Esophagus mucosa (tissue), 1 donor: ENCODE measurements at places on chromosomes 3 and 15.

DNA sequence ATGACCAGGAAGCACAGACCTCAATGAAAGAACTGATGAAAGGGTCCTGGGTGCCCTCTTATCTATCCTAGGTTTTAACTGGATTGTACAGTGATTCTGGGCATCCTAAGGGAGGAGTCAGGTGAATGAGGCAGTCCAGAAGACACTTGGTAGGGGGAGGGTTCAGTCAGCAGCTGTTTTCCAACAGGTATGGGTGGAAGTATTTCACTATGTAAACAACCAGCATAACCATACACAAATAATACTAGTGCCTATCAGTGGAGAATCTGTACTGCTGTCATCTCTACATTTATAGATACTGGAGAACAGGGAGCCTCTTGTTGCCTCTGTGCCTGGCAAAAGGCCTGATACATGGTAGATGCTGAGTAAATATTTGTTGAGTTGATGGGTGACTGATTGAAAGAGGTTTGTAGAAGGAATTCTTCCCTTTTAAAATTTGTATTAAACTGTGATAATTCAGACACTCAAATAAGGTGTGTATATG is 328.5 kb downstream of the RBMS3 start:
- no peak for ATAC-seq

DNA sequence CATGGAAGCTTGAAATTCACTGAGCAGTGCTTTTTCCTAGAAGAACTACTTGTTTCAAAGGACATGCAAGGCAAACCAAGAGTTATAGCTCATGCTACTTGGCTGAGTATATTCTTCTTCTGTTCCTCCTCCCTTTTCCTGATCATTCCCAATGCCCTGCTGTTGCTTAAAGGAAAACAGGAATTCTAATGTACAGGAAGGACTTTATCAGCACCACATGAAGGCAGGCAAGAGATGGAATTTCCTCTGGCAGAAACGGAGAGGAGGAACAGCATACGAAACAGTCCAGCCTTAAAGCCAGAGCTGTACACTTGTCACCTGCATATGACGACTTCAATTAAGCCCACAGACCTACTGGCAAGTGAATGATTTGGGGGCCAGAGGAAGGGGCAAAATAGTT is 15.7 kb downstream of the MEIS2 start:
- no peak for ATAC-seq

DNA sequence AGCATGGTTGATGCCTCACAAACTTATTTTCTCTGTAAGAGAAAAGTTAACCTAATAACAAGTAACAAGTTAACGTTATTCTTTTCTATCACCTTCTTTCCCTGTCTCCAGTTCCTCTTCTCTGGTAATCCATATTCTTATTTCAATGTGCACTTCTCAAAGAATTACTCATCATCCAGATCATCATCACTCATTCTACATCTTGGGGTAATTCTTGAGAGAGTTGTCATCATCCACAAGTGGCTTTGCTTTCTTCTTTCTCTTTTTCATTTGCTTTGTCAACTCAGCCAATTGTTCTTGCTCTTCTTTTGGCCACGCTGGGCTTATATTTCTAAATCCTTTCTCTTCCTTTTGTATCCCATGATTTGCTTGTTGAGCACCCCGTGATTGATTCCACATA is 20.8 kb upstream of the RNF111 start:
- ATAC-seq, result no peak

DNA sequence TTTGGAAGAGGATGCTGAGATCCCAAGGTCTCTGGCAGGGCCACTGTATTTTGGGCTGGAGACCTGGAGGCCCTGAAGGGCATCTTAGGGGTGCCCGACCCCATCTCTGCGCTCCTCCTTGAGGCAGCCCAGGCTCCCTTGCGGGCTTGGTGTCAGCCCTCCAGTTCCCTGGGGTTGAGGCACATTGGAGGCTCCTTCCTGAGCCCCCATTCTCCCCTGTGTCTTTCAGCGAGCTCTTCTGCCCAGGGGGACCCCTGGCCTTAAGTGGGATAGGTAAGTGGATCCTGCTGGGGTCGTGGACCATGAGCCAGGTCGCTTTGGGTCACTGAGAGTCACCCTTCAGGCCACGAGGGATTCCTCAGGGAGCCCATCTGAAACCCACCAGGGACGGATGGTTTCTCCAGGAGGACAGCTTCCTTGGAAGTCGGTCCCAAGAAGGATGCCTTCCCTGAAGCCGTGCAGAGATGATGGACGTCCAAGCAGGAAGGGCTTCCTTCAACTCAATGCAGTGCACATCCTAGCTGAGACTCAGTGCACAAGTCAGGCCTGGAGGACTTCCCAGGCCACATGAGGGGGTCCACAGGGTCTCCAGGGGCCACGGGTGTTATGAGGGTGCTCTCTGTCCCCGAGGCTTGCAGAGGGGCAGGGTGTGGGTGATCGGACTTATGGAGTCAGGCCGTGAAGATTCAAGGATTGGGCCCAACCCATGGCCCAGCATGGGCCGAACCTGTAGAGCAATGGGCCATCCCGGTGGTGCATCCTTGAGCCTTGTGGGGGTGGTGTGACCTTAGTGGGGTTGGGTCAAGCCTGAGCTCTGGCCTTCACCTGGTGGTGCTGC is 224.3 kb downstream of the SNRPN start:
- ATAC-seq, result no peak

GRCh38 chr3:186168976-186169375 is 60.1 kb upstream of the ETV5 start:
- no peak for ATAC-seq

GRCh38 chr3:18234717-18235335 is 190.3 kb downstream of the SATB1 start:
- no peak for ATAC-seq

DNA sequence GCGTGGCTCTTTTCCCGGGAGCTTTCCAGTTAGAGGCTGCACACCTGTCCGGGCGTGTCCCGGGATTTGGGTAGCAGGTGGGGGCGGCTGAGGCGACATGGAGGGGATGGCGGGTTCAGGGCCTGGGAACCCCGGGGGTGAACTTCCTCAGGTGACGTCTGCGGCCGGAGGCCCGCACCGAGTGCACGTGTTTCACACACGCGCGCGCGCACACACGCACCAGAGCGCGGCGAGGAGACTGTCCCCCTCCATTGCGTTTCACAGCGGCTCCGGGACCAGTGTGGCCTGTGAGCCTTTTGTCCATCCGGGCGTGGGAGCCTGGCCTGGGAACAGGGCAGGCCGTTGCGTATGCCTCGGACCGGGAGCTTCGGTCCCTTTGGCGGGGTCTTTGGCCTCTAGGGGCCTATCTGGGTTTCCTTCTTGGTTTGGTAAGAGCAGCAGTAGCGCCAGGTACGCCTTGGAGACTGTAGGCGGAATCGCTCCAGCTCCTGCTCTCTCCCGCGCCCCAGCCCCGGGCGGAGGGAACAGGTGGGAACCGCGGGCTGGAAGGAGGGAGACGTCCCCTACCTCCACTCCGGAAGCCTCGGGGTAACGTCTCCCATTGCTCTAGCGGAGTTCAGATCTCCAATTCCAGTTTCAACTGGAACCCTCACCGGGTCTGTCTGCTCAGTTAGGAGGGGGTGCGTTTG is 220.0 kb downstream of the MEIS2 start:
- ATAC-seq, result peak; percentile 33

- peak; percentile 37 for ATAC-seq
Measured at GRCh38 chr3:46417841-46418611, 11.0 kb downstream of the CCRL2 start.

DNA sequence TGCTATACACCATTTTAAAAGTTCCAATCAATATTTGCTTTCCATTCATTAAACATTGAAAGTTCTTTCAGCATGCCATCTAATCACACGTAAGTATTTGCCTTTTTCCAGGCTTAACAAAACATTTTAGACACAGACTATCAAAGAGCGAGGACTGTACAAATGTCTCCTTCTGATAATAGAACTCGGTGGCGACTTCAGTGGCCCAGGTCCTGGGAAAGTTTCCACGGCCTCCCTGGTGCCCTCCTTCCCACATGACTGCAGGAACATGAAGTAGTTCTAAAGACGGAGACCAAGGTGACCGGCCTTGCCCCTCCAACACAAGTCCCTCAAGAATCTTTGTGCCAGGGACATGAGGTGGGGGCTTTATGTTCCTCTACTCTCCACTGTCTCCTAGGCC is 174.6 kb upstream of the KBTBD8 start:
- ATAC-seq, result no peak

- ATAC-seq, result no peak
Measured at GRCh38 chr3:70861855-70862254, 549.4 kb upstream of the MDFIC2 start.

DNA sequence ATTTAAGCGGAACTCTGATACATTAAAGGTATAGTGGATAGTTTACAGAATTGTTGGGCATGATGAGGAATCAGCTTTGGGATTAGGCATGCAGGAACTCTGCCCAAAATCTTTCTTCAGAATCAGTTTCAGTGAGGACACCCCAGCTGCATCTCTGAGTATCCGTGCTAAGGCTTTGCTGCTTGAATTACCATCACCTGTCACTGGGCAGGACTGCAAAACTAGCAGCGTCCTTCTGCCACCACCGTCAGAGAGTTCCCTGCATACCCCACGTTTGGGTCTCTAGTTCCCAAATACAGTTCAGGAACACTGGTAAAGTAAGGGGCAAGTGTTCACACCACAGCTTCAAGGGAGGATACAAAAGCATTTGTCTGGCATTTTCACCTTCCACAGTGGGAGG is 164.6 kb upstream of the ARHGEF26 start:
- ATAC-seq, result no peak

DNA sequence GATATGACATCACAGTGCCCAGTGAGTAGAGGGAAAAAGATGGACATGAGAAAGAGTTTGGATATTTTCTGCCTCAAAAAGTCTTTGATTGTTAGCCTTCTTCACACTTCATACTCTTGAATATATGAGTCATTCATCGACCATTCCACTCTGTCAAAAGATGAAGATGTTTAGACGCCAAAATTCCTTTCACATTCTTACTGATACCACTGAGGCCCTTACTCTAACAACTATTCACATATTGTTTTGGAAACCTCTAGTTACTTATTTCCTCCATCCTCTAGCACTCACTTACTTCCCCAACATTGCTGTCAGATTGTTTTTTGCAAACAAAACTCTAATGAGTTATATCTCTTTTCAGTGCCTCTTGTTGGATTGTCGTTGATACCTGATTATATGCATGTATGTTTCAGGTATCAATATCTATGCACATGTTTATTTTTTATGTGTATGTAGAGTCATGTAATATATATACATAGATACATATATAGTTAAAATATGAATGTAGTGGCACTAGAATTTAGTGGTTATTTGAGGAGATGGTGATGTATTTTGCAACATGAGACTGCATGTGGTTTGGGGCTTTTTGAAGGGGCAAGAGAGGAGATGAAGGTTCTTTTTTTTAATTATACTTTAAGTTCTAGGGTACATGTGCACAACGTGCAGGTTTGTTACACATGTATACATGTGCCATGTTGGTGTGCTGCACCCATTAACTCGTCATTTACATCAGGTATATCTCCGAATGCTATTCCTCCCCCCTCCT is 40.0 kb upstream of the OR5H6 start:
- ATAC-seq, result no peak

DNA sequence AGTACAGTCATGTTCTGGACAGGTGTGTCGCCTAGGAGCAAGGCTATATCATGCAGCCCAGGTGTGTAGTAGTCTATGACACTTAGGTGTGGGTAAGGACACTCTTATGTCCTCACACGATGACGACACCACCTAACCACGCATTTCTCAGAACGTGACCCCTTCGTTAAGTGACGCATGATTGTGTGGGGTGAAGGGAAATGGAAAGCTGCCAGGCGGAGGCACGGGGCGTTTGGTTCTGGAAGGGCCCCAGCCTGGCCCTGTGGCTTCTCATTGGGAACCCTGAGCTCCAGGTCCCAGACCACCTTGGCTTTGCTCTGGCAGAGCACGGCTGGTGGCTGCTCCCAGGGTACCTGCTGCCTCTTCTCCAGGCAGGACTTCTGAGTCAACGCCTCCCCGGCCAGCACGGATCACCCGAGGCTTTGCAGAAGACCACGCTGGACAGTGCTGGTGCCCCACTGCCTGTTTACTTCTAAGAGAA is 39.3 kb downstream of the FBLN2 start:
- ATAC-seq, result peak; percentile 24

DNA sequence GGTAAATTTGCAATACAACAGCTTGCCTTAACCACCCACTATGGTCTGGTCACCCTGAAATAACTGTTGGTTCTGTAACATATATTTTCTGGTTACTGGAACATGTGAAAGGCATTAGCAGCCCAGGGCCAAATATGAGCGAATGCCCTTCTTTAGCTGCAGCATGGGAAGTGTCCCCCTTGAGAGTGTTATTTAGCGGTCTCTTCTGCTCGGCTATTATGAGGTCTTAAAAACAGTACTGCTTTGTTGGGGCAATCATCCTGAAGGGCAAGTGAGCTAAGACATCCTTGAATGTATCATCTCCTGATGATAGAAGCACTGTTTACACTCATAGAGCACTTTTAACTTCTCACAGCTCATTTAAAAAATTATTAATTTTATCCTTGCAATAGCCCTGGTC is 90.2 kb downstream of the RYR3 start:
- no peak for ATAC-seq

DNA sequence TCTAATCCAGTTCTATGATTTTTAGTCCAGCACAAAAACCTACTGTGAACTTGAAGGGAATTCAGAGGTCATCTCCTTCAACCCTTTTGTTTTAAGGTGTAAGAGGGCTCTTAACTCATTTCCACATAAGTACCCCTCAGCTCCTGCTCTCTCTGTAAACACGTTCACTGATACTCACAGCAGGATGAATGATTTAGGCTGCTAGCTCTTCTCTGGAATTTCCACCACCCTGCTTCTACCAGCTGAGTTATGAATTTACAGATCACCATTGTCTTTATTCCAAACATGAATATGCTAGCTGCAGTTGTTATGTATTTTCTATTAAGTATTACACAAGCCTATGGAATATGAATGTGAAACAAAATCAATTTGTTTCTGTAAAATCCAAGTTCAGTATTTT is 101.3 kb upstream of the NANOGP8 start:
- ATAC-seq, result no peak

GRCh38 chr15:44501768-44502366 is 35.1 kb upstream of the EIF3J start:
- no peak for ATAC-seq

DNA sequence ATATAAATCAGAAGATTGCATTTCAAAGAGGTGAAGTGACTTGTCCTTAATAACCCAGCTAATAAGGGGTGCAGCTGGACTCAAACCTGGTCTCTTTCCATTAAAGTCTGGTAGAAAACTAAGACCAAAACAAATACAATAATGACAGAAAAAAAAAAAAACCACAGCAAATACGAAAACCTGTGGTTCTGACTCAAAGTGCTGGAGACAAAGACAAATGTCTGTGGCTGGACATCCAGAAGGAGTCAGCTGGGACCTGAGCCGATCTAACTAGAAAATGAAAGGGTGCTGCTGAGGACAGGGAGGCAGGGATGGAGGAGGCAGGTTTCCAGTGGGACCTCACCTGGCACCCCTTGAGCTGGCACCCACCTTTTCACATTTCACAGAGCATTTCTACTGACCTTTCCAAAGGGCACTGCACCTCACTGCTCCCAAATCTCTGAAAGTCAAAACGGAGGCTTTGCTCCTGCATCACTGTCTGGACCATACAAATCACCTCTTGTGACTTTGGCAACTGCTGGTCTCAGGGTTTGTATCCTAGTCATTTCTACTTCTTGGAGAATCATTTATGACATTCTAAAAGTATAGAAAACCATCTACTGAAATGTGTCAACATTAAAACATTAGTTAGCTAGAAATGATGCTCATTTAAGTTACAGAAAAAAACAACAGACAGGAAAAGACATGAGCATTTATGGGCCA is 61.7 kb downstream of the CCNL1 start:
- no peak for ATAC-seq

GRCh38 chr3:30098653-30099455 is 507.5 kb upstream of the TGFBR2 start:
- no peak for ATAC-seq

GRCh38 chr15:88701561-88702095 is 62.8 kb downstream of the ISG20 start:
- no peak for ATAC-seq
